HCT116 (cell line): ENCODE measurements at places on chromosomes 1 and 21.

GRCh38 chr1:169003864-169004516 is 102.5 kb upstream of the ATP1B1 start:
- DNase-seq = no peak

DNA sequence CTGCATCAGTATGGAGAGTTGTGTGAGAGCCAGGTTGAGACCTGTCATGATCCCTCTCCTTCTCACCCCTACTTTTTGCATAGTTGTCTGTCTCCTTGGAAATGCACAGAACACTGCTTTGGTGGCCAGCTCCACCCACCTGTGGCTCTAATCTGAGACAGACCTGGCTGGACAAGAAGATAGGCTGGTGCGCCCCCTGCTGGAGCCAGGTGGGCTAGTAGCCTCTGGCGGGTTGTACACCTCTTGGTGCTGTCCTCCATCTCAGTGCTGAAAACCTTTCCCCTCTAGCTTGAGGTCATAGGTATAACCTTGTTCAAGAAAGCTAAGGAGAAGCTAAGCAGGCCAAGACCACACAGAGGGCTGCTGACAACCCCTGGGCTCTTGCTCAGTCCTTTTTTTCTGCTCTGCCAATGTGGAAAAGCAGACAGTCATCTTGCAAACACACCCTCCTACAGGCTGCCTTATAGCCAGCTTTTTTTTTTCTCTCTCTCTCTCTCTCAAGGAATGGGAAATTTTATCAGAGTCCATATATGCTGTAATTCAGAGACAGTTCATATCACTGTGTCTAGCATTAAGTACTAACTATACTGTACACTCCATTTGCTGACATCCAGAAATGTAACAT is 58.8 kb upstream of the SPATA6 start:
- DNase-seq = peak; percentile 55

- no peak for DNase-seq
Measured at GRCh38 chr1:58062635-58063034, 483.9 kb downstream of the OMA1 start.

DNA sequence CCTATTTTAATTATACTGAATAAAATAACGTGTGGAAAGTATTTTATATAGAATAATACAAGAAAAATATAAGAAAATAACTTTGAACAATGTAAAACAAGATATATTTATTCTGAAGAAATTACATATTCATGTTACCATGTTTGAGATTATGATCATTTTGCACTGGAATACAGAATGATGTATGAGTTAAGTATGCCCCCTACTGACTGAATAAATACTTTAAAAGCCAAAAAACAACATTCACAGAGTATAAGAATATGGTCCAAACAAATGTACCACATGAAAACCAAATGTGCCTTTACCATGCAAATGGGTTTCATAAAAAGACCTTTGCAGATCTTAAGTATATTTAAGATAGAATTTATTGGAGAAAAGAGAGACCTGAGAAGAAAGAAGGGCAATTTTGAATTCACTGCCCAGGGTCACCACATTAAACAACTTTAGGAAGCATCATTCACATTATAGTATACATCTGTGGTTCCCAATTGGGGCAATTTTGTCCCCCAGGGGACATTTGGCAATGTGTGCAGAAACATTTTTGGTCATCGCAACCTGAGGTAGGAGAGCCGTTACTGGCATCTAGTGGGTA is 136.6 kb upstream of the GFI1 start:
- DNase-seq = peak; percentile 1

- DNase-seq = no peak
Measured at GRCh38 chr1:12249181-12249580, 19.4 kb downstream of the VPS13D start.

GRCh38 chr1:162353702-162354101 is 23.0 kb downstream of the SPATA46 start:
- no peak for DNase-seq

- DNase-seq = no peak
Measured at GRCh38 chr1:85444381-85444780, 20.6 kb downstream of the DDAH1 start.

DNA sequence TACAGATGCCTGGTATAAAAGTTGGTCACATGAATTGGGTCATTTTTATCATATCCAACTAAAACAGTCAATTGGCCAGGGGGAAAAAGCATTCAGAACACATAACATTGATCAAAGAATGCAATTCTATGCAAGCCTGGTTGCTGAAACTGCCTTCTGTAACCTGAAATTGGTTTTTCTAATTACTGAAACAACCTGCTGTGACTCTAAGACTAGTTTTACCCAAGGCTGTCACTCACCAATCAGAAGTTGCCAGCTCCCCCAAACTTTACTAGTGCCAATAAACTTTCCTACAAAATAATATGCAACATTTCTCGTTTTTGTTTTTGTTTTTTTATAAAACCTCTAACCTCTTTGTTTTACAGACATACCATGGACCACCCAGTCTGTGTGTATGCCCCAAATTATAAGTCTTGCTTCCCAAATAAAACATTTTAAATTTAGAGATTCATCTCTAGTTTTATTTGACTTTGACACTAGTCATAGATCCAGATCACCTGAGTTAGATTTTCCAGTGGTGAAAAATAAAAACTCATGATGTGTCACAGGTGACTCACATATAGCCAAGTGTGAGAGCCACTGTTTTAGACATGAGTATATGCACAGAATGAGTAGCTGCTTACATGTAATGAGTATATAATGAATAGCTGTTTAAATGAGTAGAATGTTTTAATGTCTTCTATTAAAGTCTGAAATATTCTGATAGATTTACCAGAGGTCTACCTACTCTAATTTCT is 64.2 kb upstream of the CR2 start:
- DNase-seq = peak; percentile 75

- no peak for DNase-seq
Measured at GRCh38 chr1:110243574-110243973, 33.5 kb downstream of the KCNC4 start.

GRCh38 chr1:196877964-196878363 is 9.9 kb upstream of the CFHR4 start:
- no peak for DNase-seq

DNA sequence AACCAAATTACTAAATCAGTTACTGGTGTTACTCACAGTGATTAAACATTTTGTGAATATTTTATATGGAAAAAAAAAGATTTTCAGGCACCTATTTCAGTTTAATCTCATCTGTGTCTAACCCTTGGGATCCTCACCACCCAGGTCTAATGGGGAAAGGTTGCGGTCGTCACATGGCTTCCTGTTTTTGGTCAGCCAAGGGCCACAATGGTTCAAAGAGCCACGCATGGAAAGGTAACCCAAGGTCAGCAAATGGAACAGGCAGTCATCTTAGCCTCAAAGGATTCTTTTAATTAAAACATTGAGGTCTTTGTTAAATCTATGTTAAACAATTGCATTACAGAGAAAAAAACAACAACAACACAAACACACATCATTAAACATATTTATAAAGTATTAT is 21.9 kb downstream of the SRSF4 start:
- DNase-seq = no peak

- DNase-seq = no peak
Measured at GRCh38 chr1:14487671-14488070, 110.8 kb upstream of the KAZN start.

DNA sequence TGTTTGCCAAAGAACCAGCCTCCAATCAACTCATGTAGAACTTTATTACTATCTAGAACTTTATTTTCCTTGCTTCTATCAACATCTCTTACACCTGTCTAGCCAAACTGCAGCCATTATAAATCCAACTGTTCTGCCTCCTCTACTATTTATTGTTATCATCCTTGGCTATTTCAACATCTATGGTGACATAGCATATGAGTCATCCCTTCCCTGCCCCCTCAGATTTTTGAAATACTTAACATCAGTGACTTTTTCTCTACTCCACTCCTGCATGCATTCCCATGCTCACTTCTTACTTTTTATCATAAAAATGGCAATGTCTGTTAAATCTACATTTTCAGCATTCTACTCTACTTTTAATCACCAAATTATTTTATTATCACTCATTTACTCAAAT is 544.9 kb upstream of the NEGR1 start:
- no peak for DNase-seq

DNA sequence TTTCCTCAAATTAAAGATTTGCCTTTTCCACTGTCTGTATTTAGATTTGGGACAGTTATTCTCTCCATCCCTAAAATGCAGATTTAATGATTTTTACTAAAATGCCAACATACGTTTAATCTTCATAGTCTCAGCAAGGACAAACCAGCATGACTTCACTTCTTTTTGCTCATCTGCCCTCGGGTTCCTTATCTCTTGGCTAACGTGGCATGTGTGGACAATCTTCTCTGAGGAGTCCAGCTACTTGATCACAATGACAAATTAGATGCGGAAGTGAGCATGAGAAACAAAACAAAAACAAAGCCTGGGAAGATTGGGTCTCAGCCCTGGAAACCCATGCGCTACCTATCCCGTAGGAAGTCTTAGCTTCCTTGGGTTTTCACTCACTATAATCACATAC is 1.0 kb downstream of the MRAP start:
- no peak for DNase-seq

GRCh38 chr21:16279731-16280581 is 550.2 kb downstream of the USP25 start:
- DNase-seq = no peak

- no peak for DNase-seq
Measured at GRCh38 chr1:210024282-210024681, 86.3 kb downstream of the SYT14 start.

DNA sequence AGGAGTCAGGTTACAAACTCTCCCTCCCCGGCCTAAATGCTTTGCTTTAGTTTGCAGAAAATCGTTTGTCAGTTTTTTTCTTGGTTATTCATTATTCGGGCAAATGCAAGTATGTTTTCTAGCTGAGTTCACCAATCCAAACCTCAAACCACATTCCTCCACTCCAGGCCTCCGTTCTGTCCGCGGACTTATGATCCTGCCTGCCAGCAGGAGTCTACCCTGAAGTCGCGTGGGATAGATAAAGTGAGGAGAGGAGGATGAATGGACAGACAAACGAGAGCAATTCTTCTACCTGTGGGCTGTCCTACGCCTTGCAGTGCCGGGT is 1.3 kb downstream of the ADAMTS1 start:
- no peak for DNase-seq

DNA sequence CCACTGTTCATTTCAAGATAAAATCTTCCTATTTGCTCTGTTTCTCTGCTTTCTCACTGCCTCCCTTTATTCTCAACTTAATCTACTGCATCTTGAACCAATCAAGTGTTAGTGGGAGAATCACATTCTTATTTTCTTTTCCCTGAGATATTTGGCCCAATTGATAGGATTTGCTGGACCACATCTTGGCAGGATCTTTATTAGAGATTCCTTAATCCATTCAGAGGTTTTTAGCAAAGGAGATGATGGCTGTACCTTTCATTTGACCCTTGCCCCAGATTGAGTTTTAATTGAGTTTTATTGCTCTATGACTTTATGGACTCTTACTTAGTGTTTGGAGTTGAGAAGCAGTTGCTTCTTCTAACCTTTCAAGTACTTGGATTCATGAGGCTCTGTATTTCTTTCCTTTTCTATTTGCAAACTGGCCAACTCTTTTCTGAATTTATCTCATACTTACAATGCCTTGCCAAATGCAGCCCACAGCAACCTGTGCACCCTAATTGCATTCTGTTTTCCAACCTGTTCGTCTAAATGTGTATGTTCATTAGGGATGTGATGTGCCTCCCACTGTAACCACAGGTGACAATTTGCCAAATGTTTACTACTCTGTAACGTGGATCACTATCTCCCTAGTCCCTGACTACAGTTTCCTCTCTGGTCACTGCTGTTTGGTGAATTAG is 274.8 kb upstream of the KAZN start:
- no peak for DNase-seq

- no peak for DNase-seq
Measured at GRCh38 chr1:197304638-197305200, 36.7 kb downstream of the CRB1 start.

- DNase-seq = no peak
Measured at GRCh38 chr1:67855961-67856360, 22.7 kb upstream of the GNG12 start.

DNA sequence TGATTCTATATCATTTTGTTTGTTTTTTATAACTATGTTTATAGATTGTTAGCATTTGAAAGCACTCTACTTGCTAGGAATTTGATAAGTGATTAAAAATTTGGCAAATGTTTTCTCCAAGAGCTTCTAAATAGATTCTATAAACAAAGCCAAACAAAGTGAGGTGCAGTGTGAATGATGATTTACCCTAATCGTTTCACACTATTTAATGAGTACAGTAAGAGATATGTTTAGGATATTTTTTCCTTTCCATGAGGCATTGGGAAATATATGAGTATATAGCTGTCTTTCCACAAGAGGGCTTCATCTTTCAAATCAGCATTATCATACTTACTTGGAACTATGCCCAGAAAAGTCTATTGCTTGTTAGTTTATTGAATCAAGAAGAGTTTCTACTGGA is 277.0 kb upstream of the BRINP3 start:
- peak; percentile 24 for DNase-seq

DNA sequence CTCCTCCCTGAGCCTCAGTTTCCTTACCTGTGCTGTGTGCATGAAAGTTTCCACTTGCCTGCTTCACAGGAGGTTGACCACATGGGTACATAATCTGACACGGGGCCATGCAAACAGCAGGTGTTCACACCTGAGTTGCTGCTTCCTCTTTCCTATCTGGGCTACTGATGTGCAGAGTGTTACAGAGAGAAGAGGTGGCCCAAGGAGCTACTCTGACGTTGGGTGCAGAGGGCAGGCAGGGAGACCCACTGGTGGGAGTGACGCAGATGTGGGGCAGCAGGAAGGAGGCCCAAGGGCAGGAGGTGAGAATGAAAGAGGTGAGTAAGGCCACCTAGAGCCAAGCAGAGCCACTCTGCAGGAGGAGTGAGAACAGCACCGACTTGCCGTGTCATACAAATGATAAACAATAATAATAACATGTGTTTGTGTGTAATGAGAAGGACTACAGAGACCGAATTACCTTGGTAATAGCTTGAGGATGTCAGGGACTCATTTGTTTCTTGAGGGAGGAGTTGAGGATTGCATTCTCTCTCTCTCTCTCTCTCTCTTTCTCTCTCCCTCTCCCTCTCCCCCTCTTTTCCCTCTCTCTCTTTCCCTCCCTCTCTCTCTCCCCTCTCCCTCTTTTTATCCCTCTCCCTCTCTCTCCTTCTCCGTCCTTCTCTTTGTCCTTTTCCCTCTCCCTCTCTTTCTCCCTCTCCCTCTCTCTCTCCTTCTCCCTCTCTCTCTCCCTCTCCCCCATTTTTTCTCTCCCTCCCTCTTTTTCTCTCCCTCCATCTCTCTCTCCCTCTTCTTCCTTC is 87.4 kb upstream of the IGSF21 start:
- DNase-seq = no peak

DNA sequence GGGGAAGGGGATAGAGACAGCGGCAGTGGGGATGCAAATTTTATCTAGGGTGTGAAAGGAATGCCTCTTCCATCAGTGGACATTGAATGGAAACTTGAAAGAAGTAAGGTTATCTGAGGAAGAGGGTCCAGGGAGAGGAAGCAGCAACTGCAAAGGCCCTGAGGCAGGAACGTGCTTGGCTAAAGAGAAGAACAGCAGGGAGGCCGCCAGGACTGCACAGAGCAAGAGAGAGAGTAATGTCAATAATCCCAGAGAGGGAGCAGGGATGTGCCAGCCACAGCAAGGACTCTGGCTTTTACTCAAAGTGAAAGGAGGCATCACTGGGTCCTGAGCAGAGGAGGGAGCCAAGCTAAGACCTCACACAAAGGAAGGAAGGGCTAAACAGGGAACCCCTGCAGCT is 50.9 kb downstream of the KCND3 start:
- no peak for DNase-seq

- DNase-seq = no peak
Measured at GRCh38 chr1:36869054-36869453, 165.3 kb downstream of the GRIK3 start.
